GM23248 (cell line): ENCODE measurements at places on chromosomes 12 and 14.

- no peak for DNase-seq
Measured at GRCh38 chr12:18811273-18811672, 73.4 kb downstream of the CAPZA3 start.

GRCh38 chr14:103721334-103722120 lies 5.9 kb downstream of the ZFYVE21 start:
- peak; percentile 84 for DNase-seq

DNA sequence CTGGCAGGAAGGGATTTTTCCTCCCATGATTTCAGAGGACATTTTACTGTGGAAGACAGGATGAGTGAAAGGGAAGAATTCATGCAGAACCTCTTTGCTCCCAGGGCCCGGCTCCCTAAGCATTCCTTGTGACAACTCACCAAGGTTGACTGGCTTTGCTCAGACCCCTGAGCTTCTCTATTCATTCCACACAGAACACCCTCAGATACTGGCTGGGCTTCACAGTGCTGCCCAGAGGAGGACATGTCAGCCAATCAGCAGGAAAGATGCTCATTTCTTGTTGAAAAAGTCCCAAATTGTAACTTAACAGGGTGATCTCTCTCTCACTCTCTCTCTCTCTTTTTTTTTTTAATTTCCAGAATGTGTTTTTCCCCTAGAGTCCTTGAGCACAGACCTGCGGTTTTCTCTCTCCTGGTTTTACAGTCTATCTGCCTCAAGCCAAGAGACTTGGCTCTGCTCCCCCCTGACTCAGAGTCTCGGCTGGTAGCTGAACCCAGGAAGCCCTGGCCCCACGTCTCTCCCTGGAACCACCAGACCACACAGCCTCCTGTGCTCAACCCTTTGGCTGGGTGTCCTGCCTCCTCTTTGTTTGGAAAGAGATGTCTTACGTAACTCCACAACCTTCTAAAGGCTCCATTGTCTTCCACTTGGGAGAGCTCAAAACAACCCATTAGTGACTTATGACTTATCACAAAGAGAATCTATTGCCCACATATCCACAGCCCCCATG lies 43.9 kb downstream of the SSPN start:
- DNase-seq = peak; percentile 96

DNA sequence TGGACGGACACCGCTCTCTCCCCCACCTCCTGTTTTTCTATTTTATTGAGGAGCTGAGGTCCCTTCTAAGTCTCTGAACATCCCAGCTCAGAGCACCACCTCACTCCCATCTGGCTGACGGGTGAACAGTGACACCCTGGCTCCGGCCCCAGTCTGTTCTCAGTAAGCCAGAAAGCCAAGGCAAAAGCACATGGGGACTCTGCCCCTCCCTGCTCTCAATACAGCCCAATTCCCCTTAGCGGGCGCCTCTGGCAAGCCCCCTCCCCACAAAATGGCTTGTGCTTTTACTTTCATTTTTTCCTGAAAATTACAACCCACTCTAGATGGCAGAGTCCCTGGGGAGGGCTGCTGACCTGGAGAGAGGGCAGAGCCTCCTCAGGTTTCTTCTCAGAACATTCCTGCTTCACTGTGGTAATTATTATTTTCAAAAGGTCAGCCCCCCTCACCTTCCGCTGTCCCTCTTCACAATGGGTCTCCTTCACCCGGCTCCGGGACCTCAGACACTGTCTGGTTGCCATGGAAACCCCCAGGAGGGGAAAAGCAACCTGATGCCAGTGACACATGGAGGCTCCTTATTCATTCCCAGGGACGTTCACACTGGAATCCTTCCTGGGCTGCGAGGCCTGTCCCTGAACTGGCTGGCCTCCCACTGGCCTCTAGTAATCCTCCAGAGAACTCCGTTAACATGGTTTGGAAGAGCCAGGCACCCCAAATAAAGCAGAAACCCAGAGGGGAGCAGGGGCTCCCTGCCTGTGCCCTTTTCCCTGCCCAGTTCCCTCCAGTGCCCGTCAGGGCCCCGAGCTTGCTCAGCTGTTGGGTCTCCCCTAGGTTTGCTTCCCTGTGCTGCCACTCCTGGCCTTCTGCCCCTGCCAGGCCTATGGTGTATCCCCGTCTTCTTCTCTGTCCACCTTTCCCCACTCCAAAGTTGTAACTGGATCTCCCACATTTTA lies 15.9 kb downstream of the COL2A1 start:
- peak; percentile 54 for DNase-seq

- DNase-seq = no peak
Measured at GRCh38 chr14:50798048-50798421, 32.9 kb downstream of the NIN start.

- DNase-seq = no peak
Measured at GRCh38 chr14:34426313-34427295, 35.4 kb downstream of the SPTSSA start.

GRCh38 chr12:61044766-61045165 lies 1215.4 kb upstream of the USP15 start:
- DNase-seq = no peak

DNA sequence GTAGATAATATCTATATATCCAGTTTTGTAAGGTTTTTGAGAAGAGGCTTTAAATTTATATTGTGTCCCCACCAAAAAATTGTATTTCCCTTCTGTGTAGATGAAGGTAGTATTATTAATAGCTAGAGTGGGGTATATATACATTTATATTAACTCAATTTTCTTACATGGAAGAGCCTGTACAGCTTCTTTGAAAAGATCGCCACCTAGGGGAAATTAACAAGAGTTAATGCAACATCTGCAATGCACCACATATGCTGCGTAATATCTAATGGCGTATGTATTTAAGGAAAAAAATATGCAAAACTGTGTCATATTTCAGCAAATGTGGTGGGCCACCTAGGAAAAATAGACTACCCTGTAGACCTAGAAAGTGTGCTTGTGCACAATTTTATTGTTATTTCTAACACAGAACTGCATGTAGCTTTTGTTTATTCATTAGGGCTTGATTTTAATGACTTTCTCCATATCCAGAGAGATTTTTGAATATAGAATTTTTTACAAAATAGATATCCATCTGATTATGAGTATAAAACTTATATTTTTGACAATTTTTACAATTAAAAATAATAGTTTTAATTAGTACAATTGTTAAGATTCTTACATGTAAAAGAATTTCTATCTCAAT lies 14.0 kb downstream of the CCER1 start:
- DNase-seq = peak; percentile 76

- DNase-seq = no peak
Measured at GRCh38 chr12:119913536-119914330, 36.6 kb upstream of the CIT start.

DNA sequence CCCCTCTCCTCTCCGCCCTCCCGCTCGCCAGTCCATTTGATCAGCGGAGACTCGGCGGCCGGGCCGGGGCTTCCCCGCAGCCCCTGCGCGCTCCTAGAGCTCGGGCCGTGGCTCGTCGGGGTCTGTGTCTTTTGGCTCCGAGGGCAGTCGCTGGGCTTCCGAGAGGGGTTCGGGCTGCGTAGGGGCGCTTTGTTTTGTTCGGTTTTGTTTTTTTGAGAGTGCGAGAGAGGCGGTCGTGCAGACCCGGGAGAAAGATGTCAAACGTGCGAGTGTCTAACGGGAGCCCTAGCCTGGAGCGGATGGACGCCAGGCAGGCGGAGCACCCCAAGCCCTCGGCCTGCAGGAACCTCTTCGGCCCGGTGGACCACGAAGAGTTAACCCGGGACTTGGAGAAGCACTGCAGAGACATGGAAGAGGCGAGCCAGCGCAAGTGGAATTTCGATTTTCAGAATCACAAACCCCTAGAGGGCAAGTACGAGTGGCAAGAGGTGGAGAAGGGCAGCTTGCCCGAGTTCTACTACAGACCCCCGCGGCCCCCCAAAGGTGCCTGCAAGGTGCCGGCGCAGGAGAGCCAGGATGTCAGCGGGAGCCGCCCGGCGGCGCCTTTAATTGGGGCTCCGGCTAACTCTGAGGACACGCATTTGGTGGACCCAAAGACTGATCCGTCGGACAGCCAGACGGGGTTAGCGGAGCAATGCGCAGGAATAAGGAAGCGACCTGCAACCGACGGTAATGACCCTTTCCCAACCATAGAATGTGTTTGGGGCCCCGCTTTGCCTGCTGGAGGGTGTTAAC lies 615 bp downstream of the CDKN1B start:
- DNase-seq = peak; percentile 60

- peak; percentile 67 for DNase-seq
Measured at GRCh38 chr12:753611-754472, 1.5 kb downstream of the WNK1 start.

GRCh38 chr14:95527387-95528002 lies 7.4 kb upstream of the GLRX5 start:
- peak; percentile 95 for DNase-seq
